ENCODE measurements at places on chromosomes 4 and X.

GRCh38 chrX:15881381-15881897 lies 26.8 kb upstream of the AP1S2 start:
- DNase-seq = no peak

- peak; percentile 72 for DNase-seq
Measured at GRCh38 chr4:127410201-127410600, 222.6 kb upstream of the INTU start.

DNA sequence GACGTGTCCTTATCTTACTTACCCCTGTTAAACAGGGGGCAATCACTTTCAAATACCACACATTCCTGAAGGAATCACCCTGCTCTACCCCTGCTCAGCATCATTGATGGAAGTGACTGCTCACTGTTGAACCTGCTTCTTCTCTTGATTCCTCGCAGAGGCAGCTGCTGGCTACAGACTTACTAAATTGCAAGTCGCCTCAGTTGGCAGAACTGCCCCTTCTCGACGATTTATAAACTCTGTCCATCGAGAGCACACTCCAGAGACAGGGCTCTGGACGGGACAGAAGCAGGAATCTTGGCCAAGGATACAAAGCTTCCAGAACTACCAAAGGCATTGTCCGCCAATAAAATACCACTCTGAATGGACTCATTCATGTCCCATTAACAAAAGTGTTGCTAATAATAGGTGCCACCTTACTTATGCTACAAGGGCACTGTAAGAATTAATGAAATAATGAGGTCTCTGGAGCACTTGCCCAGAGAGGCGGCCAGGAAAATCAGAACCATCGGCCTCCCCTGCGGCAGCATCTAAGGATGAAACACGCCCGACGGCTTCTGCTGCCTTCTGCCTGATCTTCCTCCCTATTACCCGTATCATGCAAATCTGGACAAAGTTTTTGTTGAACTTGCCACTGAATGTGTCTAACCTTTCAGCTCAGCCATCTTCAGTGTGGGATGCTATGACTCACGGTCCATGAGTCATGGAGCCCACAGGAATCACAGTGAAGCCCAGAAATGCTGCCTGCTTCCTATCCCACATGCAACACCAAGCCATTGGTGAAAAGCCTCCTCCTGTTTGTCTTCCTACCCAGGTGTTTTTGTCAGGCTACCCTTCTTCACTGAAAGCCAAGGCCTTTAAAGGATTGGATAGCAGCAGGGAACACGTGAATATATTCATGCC lies 164.9 kb downstream of the MAML3 start:
- no peak for DNase-seq

- no peak for DNase-seq
Measured at GRCh38 chr4:173360587-173361221, 10.1 kb upstream of the SAP30 start.

DNA sequence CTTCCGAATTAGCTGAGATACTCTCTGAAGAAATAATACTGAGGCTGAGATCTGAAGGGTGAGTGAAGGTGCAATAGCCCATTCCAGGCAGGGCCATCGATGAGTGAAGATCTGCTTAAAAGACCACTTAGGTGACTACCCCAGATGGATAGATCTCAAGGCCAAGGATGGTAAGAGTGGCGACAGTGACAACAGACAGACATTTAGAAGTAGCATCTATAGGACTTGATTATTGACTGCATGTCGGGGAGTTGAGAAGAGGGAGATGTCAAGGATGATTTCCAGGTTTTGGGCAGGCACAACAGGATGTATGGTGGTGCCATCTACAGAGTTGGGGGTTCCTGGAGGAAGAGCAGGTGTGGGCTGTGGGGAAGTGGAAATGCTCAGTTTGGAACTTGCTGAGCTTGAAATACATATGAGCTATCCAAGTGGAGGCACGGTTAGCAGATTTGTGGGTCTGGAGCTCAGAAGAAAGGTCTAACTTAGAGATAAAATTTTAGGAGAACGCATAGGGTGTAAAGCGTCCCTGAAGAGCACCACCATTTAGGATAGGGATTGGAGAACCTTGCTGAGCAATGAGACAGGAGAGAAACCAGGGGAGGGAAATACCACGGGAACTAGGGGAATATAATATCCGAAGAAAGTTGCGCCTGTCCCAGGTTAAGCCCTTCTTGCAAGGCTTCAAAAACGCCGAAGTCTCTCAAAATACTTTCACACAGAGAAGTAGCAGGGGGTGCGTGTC lies 688 bp downstream of the UFSP2 start:
- DNase-seq = no peak

DNA sequence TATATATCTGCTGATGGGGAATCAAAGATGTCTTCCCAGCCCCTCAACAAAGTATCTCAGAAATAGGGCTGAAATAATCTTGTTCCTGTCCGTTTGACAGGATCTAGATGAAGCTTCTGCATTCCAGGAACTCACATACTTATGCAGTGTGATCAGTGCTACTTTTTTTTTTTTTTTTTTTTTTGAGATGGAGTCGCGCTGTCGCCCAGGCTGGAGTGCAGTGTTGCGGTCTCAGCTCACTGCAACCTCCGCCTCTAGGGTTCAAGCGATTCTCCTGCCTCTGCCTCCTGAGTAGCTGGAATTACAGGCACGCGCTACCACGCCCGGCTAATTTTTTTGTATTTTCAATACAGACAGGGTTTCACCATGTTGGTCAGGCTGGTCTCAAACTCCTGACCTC lies 36.4 kb downstream of the DHX15 start:
- no peak for DNase-seq

DNA sequence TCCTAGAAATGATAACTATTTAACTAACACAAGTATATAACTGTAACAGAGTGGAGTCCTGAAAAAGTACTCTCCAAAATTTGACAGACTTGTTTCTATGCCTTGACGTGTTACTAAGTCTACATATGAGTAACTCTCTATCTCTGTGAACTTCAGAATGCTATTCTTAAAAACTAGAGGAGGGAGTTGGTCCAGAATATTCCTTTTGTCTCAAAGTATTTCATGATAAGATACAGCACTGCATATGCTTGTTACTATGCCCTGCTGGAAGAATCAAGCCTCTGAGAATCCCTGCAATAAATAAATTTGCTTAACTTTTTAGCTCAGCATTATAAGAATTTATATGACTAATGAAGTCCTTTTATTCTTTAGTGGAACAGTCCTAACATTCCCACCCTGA lies 50.9 kb upstream of the ATXN3L start:
- no peak for DNase-seq

Data from Right ventricle myocardium inferior (tissue), 1 donor.